NCI-H446 treated with DMSO at 0.1 percent for 48 hours (cell line): ENCODE measurements at places on chromosomes 7 and 10.

- DNase-seq: no peak
These were observed at the start of gene TMEM184A for GRCh38 chr7:1555813-1556543. Gene TMEM184A, minus strand, starts transcription at chr7:1556205. Its CDS starts 721 bp downstream, at chr7:1555484.

DNA sequence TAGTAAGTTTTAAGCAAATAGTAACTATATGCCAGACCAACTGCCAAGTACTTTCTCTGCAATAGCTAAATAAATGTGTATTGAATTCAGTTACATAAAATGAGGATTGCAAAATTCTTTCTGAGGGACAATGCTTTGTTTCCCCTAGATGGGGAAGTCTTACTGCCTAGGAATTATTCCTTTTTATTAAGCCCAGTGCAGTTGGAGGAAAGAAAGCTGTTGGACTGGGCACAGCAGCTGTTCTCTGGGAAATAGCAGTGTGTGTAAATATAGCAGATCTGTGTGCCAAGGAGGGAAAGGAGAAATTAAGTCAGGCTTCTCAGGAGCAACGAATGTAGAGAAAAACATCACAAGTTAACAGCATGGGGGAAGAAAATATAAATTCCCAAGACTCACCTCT lies 77.1 kb downstream of the SEC23IP start:
- DNase-seq: no peak

DNA sequence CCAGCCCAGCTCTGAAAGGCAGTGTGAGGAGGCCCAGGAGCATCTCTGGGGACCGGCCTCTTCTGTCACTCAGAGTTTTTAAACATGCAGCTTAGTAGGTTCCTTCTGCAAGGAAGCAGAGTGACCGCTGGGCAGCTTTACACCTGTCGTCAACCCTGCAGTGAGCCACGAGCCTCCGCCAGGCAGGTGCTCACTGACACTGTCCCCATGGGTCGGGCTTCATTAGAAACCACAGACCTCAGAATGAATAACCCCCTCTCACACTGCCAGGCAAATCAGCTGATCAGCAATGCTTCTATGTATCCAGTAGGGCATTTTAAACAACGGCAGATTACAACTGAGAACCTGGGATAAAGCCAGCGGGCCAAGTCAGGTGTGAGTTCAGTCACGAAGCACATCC lies 106.1 kb downstream of the MAD1L1 start:
- DNase-seq: no peak

- DNase-seq: no peak
These were observed 33.1 kb upstream of the GALNT11 start for GRCh38 chr7:151992375-151992774.

DNA sequence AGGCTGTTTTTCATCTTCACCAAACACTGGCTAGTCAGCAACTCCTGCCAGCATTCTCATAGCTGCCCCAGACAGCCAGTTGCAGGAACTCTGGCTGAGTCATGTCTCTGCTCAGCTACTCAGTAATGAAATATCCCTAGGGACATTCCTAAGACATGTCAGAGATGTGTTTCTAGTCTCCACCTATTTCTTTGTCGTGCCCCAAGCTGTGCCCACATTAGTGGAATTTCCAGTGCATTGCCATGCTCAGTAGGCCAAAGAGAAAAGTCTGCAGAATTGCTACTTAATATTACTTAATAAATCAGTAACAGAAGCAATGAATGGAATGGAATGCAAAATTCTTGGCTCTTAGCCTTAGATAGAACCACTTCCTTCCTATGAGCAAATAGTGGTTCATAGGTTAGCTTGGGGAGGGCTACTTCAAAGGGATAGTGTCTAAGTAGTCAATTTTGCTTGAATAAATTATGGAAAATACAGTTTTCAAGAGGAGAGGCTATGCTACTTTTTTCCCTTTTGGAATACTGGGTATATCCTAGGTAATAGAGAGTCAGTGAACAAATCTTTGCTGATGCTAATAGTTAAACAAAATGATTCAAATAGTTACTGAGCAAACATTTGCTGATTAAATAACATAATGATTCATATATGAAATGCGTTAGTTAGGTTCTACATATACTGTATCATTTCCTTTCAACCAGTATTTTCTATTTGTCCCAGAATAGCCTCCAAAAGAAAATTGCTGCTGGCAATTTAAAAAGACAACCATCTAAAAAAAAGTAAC lies 23.6 kb upstream of the SEMA3C start:
- DNase-seq: peak; percentile 53

DNA sequence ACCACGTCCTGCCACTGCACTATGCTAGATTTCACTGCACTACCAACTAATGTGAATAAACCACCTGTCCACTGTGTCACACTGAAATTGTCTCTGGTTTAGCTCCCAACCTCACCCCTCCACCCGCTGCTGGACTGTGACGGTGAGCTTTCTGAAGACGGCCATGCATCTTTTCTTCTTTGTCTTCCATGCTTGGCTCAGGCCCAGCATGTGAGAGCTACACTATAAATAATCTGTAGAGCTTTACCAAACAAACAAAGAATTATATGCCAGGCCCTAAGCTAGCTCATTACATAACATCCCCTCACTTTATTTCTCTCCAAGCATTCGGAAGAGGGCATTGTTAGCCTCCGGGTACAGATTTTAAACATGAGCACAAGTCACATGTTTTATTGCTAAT lies 633.2 kb downstream of the TNS3 start:
- no peak for DNase-seq

DNA sequence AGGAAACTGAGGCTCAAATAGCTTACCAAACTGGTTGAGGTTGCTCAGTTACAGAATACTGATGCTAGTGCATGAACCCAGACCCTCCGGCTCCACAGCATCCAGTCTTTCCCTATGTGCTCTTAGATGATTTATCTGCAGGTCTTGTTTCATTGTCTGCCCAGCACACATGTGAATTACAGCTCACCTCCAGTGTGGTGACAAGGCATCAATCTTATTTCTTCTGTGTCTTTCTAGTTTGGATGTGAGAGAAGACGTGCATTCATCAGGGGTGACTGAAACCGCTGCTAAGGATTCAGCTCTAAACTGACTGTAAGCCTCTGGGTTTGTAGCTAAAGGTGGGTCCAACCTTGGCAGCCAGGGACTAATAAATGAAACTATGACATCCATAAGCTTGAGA lies 123.8 kb downstream of the SH2D4B start:
- DNase-seq: no peak

DNA sequence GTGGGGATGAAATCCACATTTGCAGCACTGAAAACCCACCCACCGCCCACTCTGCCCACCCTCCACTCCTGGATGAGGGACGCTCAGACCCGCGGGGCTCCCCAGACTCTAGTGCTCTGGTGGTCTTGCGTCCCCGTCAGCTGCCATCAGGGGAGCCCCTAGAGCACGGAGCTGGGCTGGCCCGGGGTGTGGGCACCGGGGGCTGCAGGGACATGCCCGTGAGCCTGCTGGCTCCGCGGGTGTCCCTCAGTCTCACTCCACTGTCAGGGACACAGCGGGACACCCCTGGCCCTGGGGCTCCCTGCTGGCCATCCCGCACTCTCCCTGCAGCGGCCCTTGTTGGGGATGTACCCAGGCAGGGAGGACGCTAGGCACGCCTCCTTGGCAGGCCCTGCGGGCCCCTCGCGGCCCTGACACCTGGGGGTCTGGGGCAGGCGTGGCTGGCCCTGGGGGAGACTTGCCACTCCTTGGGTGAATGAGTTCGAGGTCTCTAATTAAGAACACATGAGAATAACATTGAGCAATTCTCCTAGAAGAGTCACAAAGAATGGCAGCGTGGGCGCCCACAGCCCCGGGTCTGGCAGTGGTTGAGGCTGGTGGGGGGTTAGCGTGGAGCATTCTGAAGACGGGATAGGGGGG lies 64.2 kb downstream of the CFAP46 start:
- DNase-seq: no peak

- no peak for DNase-seq
These were observed 248.2 kb upstream of the PITRM1 start for GRCh38 chr10:3420527-3421469.

GRCh38 chr7:28750981-28751380 lies 207.1 kb downstream of the TRIL start:
- DNase-seq: no peak

DNA sequence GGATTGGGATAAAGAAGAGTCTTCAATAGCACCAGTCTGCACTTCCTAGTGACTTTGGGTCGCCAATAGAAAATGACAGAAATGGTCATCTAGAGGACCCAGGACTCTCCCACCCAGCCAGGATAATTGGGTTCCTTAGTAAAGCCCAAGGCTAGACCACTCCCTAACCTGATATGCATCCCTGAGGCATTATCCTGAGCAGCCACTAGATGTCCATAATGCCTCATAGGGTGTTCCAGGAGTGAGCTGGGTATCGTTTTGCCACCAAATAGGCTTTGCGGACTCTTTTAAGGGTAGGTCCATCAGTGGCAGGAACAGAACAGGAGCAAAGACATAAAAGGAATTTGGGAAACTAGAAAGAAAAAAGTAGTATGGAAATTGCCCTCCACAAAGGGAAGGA lies 4.5 kb upstream of the LRRC4 start:
- no peak for DNase-seq

- no peak for DNase-seq
These were observed 5.8 kb downstream of the MCU start for GRCh38 chr10:72697716-72698115.

GRCh38 chr7:115227473-115228235 lies 305.8 kb downstream of the MDFIC start:
- no peak for DNase-seq

DNA sequence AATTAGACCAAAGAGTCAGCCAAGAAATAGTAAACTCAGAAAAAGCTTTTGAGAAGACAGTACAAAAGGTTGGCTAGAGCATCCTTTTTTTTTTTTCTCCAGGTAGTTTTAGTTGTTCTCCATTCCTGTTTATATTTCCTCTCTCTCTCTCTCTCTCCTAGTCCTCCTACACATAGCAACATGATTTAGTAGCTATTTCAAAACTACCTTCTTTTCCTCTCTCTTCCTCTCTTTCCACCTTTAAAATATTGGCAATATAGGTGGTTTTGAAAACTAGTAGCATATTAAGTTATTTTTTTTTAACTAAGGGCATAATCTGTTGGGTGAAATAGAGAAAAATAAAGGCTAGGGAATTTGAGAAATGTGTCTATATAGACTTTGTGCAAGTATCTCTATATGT lies 5.0 kb downstream of the SKIDA1 start:
- no peak for DNase-seq

DNA sequence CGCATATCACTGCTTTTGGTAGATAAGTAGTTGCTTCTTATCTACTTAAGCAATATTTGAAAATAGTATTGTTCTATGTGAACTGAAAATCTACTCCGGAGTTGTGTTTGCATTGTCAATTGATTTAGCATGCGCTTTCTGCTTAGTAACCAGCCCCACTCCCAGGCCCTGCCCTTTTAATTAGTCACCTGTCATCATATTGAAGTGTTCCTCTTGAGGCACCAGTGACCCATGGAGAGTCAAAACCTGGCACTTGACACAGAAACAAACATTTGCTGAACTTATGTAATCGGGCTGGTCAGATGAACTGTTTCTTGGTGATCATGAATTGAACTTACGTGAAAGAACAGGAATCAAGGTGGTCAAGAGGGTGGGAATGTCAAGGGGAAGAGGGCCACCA lies 27.8 kb upstream of the CDHR3 start:
- DNase-seq: no peak

DNA sequence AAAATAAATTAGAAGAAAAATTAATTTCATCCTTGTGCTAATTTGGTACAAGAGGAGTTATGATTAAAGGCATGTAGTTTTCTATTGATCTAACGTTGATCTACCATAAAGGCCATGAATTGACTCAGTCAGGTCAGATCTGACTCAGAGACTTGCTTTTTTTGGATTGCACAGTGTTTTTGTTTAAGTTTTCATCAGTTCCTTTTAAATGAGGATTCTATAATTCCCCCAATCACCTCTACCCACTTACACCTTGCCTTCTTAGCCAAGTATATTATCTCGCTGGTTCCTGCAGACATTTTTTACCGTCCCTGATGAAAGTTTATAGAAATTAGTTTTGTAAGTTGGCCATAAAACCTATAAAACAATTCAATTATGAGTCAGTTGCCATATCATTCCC lies 132.4 kb upstream of the PALS2 start:
- DNase-seq: no peak

GRCh38 chr10:4770801-4771553 lies 55.0 kb upstream of the AKR1E2 start:
- peak; percentile 22 for DNase-seq

GRCh38 chr10:99431190-99431760 lies 851 bp upstream of the GOT1 start:
- no peak for DNase-seq

DNA sequence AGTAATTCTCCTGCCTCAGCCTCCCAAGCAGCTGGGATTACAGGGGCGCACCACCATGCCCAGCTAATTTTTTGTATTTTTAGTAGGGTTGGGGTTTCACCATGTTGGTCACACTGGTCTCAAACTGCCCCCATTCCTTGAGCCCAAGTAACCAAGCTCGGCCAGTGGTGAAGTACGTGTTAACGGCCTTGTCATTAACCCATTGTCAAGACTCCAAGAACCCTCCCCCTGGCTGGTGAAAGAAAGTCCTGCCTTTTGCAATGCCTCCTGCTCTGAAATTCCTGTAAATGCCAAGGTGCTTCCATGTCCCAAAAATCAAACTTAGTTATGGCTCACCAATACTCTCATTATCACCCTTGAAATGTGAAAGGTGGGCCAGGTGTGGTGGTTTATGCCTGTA lies 18.8 kb upstream of the SEPHS1 start:
- no peak for DNase-seq

GRCh38 chr10:44982496-44982895 lies 3.9 kb upstream of the DEPP1 start:
- no peak for DNase-seq

GRCh38 chr7:27946351-27946750 lies 206.4 kb downstream of the TAX1BP1 start:
- no peak for DNase-seq

DNA sequence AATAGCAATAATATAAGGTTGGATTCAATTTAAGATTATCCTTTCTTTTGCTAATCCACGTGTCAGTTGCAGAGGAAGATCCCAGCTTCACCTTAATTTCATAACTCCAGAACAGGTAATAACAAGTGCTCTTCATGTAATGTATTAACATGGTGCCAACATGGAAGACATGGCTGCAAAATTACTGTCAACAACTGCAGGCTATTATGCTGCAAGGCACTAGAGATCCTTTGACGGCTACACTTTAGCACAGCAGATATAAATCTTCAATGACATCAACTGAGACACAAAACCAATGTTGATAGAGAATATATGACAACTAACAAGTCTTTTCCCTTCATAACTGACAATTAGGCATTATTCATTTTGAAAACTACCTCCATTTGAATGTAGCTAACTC lies 96.1 kb downstream of the RNF133 start:
- DNase-seq: no peak

- no peak for DNase-seq
These were observed 6.5 kb downstream of the SHH start for GRCh38 chr7:155805826-155806095.

DNA sequence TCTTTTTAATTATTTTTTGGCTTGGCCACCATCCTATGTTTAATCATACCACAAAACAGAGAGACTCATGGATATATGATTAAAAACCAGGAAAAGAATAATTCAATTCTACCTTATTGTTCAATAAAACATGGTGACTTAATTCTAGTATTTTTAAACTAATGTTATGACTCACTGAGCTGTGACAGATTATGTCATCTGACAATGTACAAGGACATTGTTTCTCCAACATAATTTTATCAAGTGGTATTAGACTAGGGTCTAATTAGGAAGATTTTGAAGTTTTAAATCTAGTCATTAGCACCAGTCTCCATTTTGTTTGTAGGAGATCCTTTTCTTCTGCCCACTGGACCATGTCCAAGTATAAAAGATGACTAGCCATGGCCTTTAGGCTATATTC lies 199.3 kb upstream of the MDFIC start:
- DNase-seq: no peak

GRCh38 chr7:44112231-44112996 lies 8.3 kb downstream of the AEBP1 start:
- DNase-seq: no peak

GRCh38 chr10:48187713-48188485 lies 86.6 kb downstream of the FRMPD2 start:
- peak; percentile 21 for DNase-seq
